ENCODE measurements at places on chromosomes 1 and 21.
A peak's percentile ranks its signal among the peaks of the same experiment; 100 is the strongest.

DNA sequence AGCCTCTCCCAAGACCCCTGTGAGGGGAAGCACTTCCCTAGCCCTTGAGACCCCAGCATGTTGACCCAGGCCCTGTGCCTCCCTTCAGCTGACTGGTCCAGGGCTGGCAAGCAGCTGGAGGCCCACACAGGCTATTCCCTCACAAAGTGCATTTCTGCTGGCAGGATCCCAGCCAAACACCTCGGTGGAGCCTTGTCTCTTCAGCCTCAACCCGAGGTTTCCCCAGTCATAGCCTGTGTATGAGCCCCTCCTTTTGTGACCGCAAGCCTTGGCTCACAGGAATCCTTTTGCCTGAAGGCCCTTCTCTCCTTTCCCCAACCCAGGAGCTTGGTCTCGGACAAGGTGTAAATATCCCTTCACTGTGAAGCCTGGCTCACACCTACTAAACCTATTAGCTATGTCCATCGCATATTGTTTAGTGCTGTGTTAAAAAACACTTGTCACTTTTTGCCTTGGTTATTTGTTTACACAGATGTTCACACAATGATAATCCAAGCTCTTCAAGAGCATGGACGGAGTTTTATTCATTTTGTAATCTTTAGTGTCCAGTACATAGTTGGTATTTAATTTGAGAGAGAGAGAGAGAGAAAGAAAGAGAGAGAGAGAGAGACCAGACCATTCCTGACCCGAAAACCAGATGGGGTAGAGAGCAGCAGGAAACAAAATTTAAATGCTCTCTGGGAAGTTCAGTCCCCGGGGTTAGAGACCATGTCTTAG is 8.5 kb upstream of the CD247 start:
- no peak for DNase-seq

- DNase-seq: no peak
These were observed 47.4 kb downstream of the PRKCZ start for GRCh38 chr1:2097386-2098300.

GRCh38 chr1:173392895-173393658 is 84.1 kb upstream of the PRDX6 start:
- DNase-seq: no peak

- no peak for DNase-seq
These were observed 24.2 kb downstream of the KCNA10 start for GRCh38 chr1:110494522-110495406.

GRCh38 chr1:2378441-2378851 is 12.9 kb downstream of the MORN1 start:
- DNase-seq: no peak

GRCh38 chr1:167504467-167504827 is 13.9 kb downstream of the CD247 start:
- DNase-seq: no peak

DNA sequence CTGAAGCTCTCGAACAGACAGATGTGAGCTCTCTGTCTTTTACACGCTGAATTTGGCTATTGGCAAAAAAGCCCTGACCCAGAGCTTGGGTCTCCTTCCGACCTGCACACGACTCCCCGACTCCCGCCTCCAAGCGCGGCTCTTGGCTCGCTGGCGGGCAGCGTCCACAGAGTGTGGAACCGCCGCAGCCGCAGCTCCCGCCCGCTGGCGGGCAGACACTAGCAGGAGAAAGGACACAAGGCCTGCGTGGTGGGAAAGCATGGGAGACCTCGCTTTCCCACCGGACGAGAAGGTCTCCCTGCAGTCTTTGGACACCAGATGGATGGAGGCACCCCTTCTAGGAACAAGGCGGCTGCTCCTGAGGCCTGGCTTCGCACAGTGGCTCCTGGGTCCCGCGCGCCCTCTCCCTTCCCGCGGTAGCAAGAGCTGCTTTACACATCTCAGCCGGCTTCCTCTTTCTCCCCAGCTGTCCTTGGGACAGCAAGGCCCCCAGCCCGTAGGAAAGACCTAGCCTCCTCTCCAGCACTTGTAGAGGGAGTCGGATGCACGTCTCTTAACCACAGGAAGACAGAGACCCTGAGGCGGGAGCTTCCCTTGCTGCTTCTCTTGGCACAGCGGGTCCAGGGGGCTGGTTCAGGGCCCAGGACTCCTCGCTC is 92.1 kb downstream of the PRKAB2 start:
- peak; percentile 72 for DNase-seq
